MCF 10A (cell line): ENCODE measurements at places on chromosomes 3 and 15. TPM values are rescaled to one million over a fixed set of nuclear protein-coding genes. Genes with fewer than 3 reads are reported as not detected.

GP5 gene
- 0.15 TPM in 1 of 2 replicates, not detected in the other for total RNA-seq

MKRN2OS gene
- 0.37 and 0.47 TPM in 2 replicates for total RNA-seq

CCR3 gene
- total RNA-seq, result not detected in 2 replicates

GOLGA8O gene
- 0.76 and 2.6 TPM in 2 replicates for total RNA-seq

MYLK gene
- 1.3 and 2.3 TPM in 2 replicates for total RNA-seq

GRK7 gene
- not detected in 2 replicates for total RNA-seq

GADL1 gene
- total RNA-seq, result not detected in 2 replicates

CACNA2D3 gene
- total RNA-seq, result 1.5 and 2.3 TPM in 2 replicates

LDHAL6B gene
- not detected in 2 replicates for total RNA-seq

SOX14 gene
- total RNA-seq, result not detected in 2 replicates

ACP3 gene
- not detected in 2 replicates for total RNA-seq

LRRC34 gene
- not detected in 2 replicates for total RNA-seq
